ENCODE measurements at places on chromosomes 6 and 20.

- DNase-seq, result no peak
These were observed 56.4 kb upstream of the VSTM2L start for GRCh38 chr20:37846573-37846972.

DNA sequence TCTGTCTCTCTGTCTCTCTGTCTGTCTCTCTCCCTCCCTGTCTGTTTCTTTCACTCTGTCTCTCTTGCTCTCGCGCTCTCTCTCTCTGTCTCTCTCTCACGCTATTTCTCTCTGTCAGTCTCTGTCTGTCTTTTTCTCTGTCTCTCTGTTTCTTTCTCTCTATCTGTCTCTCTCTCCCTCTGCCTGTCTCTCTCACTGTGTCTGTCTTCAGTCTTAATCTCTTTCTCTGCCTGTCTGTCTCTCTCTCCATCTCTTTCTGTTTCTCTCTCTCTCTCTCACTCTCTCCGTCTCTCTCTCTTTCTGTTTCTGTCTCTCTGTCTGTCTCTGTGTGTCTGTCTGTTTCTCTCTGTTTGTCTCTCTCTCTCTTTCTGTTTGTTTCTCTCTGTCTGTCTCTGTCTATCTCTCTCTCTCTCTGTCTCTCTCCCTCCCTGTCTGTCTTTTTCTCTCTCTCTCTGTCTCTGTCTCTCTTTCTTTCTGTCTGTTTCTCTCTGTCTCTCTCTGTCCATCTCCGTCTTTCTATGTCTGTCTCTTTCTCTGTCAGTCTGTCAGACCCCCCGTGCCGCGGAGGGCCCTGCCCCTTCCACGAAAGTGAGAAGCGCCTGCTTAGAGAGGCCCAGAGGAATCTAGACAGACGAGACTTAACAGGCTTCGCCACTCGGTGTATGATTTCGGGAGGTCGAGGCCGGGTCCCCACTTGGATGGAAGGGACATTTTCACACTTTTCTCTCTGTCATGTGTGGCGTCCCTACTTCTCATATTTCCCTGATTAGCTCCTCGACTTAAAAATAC, 346.3 kb upstream of the DEFB115 start:
- DNase-seq, result no peak

DNA sequence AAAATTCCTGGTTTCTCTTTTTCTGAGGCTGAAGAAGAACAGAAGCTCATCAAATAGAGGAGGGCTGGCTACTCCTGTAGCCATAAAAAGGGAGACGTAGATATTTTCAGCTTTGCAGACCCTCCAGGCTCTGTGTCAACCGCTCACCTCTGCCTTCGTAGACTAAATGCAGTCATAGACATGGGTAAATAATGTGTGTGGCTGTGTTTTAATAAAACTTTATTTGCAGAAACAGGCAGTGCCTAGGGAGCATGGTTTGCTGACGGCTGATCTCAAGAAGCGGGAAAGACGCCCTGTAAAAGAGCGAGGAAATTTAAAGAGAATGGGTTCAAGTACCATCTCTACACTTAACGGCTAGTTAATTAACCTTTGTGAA, 171.8 kb downstream of the BCAS1 start:
- DNase-seq, result no peak

GRCh38 chr6:158955255-158955654, 44.7 kb downstream of the RSPH3 start:
- DNase-seq, result no peak

DNA sequence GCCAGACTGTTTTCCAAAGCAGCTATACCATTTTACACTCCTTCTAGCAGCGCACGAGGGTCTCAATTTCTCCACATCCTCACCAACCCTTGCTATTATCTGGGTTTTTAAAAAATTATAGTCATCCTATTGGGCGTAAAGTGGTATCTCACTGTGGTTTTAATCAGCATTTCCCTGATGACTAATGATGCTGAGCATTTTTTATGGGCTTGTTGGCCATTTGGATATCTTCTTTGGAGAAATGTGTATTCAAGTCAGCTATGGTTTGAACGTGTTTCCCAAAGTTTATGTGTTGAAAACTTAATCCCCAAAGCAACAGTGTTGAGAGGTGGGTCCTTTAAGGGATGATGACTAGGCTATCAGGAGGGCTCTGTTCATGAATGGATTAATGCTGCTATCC, 6.7 kb downstream of the MCUR1 start:
- DNase-seq, result no peak

- DNase-seq, result no peak
These were observed 60.0 kb downstream of the GINS1 start for GRCh38 chr20:25467441-25467840.

- DNase-seq, result no peak
These were observed 67.2 kb downstream of the BACH2 start for GRCh38 chr6:90229331-90230010.

DNA sequence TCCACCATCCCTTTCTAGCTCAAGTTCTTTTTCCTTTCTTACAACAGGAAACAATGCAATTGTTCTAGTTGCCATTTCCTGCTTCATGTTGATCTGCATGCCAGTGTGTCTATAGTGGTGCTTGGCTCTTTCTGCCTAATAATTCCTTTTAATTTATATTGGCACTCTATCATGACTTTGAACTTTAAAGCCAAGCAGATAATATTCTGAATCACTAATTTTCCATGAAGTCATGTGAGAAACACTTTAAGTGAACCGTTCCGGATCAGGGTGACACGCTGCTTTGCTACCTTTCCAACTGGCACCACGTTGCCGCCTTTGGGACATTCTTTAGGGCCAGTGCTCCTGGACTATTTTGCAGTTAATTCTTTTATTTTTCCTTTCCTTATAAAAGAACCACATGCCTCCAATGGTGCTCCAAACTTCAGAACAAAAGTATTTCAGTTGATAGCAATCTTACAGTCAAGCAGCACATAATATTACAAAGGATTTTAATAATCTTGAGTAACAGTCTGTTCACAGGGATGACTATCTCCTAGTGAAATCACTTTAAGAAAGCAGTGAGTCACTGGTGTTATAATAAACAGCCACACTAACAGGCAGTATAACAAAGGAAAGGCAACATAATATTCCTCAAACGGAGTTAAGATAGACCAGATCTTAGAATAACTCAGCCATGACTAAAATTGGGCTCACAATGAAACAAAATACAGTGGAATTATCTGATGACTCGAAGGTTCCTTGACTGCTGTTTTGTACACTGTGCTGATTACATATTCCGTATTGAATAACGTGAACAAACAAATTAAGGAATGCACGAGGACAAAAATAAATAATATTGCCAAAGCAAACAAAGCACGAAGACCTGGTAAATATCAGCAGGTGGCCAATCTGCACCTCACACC, 19.0 kb upstream of the BLOC1S5 start:
- no peak for DNase-seq

DNA sequence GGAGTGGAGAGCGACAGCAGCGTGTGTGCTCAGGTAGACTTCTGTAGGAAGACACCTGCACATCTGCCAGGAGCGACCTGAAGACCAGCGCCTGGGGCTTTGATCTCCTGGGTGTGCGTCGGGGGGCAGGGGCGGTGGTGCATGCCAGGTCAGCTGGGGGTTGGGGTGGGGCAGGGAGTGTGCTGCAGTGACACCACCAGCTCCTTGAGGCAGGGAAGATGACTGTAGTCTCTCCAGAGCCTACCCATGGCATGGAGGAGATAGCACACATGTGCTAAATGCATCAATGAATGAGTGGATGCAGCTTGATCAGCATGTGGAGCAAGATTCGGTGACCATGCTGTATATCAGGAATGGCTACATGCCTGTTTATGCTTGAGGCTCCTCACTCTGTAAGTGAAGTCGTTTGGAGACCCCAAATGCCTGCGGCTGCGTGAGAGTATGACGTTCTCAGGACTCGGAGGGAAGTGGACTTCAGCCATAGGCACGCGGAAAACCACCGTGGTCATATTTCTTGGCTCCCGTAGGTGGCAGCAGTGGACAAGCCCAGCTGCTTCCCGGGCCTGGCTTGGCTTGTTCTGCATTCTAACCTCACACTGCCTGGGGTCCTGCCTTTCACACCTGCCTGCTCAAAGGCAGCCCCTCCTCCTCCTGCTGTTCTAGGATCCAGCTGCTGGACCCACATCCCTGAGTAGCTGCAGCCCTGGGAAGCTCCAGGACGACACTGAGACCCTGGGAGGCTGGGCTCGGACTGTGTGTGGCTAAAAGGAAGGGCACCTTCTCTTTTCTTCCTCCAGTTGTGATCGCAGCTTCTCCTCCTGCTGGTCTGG, 39.4 kb upstream of the KCNK16 start:
- DNase-seq, result peak; percentile 44

DNA sequence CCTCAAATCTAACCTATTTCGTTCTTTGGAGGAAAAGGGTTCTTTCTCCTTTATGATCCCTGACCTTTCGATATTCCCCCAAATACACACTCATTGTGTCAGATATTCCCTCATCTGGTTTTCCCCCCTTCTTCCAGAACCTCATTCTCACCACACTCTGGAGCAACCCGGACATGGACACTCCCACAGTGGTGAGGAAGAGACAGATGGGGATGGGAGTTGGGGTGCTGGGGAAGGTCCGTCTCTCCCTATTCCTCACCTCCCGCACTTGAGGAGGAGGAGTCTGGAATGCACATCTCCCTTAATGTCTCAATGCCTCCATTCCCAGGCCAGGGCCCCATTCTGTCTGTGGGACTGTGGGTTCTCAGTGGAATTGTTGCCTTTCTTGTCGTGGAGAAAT, 1.3 kb downstream of the SLC39A7 start:
- no peak for DNase-seq

GRCh38 chr6:7878401-7878964, 32.1 kb downstream of the TXNDC5 start:
- DNase-seq, result no peak

GRCh38 chr6:41683523-41684310, 45.4 kb downstream of the MDFI start:
- peak; percentile 79 for DNase-seq

DNA sequence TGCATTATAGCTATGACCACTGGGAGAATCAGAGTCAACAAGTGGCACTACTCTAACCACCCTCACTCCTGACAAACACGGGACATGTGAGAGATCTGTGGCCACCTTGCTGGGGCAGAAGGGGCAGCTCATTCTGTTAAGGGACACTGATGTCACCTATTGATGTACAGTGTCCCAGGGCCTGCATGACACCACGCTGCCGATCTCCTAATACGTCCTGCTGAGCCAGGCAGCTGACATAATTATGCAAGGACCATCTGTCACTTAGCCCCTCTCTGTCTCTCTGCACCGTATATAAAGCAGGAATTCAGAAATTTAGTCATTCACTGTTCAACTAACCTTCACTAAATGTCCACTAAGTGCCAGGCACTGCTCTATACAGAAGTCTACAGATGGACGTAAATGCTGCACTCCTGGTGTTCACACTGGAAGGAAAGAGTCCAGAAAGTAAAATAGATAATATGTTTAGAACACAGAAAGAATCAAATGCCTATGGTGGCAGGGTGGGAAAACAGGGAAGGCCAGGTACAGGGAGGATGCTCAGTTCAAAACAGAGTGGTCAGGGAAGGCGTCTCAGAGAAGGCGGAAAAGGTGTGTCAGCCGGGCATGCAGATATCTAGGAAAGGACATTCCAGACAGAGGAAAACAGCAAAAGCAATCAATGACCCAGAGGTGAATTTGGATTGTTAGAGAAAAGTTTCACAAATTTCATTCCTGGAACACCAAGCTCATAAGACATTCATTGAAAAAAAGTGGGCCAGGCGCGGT, 173.8 kb downstream of the ZNF217 start:
- DNase-seq, result no peak

DNA sequence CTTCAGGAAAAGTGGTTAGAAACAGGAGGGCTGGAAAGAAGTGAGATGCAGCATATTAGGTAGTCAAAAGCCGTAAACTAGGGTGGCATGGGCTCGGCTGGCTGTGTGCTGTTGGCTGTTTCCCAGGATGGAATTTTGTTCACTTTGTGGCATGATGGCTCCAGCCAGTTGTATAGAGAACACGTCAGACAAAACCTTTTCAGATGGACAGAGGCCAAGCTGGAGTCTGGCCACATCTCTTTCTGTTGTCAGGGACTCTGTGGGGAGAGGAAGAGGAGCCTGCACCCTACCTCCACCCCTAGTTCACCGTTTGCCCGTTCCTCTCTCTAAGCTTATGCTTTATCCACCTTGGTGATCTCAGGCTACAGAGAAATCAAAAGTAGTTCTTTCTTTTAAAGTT, 22.0 kb downstream of the C6orf89 start:
- no peak for DNase-seq

GRCh38 chr6:16803294-16804200, 42.3 kb upstream of the ATXN1 start:
- no peak for DNase-seq

DNA sequence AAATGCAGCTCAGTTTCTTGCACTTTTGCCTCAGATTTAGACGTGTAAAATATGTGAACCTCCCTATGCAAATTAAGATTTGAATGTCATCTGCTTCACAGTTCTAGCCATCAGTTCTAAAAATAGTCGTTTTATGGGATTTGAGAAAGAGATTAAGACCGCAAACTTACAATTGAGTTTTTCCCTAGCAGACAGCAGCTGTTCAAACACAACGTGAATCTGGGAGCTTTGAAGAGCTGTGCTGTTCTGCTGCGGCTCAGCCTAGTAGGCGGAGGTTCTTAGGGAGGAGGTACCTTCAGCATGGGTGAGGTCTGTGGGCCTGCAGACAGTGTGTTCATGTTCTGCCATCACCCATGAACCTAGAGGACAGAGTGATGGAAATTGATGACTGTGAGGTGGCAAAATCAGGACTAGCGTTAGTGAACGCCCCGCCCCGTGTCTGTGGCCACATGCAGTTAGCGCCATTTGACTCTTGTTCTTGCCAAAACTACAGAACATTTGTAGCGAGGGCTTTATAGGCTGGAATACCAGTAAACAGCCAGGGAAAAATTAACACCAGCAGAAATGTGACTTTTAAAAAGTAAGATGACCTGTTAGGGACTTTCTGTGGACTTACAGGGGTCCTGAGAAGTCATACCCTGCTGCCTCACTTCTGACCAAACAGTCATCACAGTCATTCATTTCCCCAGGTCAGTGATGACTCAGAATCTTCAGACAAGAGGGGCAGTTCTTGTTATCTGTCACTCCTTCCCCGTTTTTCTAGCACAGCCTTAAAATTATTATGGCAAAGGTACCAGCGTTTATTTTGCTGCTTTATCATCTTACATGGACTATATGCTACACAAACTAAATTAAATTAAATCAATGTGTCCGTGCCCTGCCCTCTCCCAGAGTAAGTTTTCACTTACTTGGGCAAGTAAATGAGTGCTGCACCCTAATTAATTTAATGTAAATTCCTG, 84.3 kb upstream of the TMEM181 start:
- no peak for DNase-seq

DNA sequence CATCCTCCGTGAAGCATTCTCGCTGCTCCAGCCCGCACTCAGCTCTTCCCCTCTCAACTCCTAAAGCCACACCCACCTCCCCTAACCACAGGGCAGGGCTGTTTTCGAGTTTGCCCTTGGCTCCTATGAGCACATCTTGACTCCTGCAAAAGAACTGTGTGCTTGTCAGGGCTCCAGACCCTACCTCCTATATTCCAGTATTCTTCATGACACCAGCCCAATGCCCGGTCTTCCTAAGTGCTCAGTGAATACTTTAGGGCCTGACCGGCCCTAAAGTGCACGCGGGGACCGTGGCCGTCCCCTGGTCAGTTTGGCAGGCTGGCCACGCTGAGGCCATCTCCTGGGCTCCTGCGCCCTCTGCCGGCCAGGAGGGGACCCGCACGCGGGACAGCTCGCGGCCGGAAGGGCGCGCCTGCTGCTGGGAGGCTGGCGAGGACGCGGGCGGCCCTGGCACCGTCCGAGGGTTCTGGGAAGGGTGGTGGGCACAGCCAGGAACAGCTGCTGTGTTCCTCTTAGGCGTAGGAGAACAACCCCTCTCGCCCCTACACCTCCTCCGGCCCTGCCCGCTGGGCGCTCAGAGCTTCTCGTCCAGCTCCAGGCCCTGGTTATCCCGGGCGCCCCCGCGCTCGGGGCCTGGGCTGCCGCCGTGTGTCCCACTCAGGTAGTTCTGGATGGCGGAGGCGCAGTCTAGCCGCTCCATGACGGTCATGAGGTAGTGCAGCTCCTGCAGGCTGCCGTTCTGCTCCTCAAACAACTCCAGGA, 11.0 kb downstream of the UNC5CL start:
- peak; percentile 76 for DNase-seq
